ENCODE measurements at places on chromosomes 3 and 15. TPM values are rescaled to one million over a fixed set of nuclear protein-coding genes. Genes with fewer than 3 reads are reported as not detected.

The GABRR3 gene
- total RNA-seq, result not detected

The CRABP1 gene
- 20.5 TPM for total RNA-seq

DNA sequence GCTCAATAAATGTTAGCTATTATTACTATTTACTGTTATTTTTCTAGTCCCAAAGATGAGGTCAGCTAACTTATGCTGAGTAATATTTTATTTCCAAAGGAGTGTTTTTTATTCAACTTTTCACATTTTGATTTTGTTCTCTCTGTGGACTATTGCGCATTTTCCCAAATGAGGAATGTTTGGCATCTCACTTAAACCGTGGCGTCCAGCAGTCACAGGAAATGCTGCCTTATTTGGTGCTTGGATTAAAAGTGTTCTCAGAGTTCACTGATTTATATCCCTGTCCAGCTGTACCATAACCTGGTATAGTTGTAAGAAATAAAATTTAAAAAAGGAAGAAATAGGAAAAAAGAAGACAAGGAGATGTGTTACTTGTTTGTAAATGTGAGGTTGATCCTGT is 166.8 kb downstream of the THSD4 start:
- H3K27ac ChIP-seq, result no peak overlapping the region
- H3K36me3 ChIP-seq, result peaks cover 3% of the 10 kb centered on the region
- H3K4me1 ChIP-seq, result peaks cover 25% of the 10 kb centered on the region
- H3K27me3 ChIP-seq, result no peaks in the 10 kb centered on the region
- no peak overlapping the region for H3K4me3 ChIP-seq
- DNase-seq, result no peak

The LRRC2 gene
- total RNA-seq, result 0.31 TPM

- no peaks in the 10 kb centered on the region for H3K27me3 ChIP-seq
- H3K27ac ChIP-seq, result no peak overlapping the region
- no peak for DNase-seq
- H3K4me3 ChIP-seq, result no peak overlapping the region
- peaks cover 34% of the 10 kb centered on the region for H3K4me1 ChIP-seq
- no peaks in the 10 kb centered on the region for H3K36me3 ChIP-seq
Measured at GRCh38 chr3:71874618-71875017, 89.7 kb upstream of the PROK2 start.
